ENCODE measurements at places on chromosomes 5 and 9.

- DNase-seq, result no peak
Observed at GRCh38 chr9:106798016-106798799, 64.8 kb upstream of the ZNF462 start.

GRCh38 chr5:168288349-168289245 is 2.8 kb upstream of the WWC1 start:
- peak; percentile 97 for DNase-seq

DNA sequence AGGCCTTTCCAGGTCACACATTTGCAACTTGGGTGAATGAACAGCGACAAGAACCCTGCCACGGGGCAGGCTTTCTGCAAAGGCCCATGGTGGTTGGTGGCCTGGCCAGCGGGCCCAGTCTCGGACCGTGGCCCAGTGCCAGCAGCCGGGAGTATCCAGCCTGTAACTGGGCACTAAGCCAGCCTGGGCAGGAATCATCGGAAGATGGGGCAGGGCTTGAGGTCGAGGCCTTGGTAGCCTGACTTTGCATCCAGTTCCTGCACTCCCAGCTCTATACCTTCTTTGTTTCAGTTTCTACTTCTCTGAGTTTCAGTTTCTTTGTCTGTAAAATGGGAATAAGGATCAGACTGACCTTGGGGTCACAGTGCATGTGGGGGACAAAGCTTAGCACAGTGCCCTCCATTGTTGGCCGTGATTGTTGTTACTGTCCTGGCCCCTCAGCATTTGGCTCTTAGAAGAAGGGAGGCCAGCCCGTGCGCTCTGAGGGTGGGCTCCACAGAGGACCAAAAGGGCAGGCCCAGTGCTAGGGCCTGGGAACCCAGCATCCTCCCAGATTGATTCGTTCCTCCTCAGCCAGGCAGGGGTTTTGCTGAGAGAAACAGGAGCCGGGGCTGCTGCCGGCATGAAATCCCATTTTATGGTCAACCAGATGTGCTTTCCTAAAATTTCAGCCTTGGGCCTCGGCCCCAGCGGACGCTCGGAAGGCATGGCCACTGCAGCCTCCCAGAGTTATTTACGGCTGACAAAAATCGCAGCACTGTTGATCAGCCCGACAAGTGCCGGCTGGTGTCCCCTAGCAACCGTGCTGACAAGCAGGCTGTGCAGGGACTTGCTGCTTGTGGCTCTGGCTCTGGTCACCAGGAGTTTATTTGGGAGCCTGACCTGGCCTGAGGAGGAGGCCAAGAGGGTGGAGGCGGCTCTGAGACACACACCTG is 43.6 kb downstream of the JADE2 start:
- peak; percentile 85 for DNase-seq

GRCh38 chr5:9661316-9662015 is 31.3 kb upstream of the TAS2R1 start:
- DNase-seq, result no peak

Measured in PC-9 (cell line).